ENCODE measurements at places on chromosomes 5 and 9.

- DNase-seq: no peak
Measured at GRCh38 chr5:72955143-72955767, 586 bp upstream of the FCHO2 start.

- no peak for DNase-seq
Measured at GRCh38 chr9:133770076-133770777, 32.1 kb upstream of the SARDH start.

- DNase-seq: no peak
Measured at GRCh38 chr5:33425314-33425713, 15.5 kb upstream of the TARS1 start.

DNA sequence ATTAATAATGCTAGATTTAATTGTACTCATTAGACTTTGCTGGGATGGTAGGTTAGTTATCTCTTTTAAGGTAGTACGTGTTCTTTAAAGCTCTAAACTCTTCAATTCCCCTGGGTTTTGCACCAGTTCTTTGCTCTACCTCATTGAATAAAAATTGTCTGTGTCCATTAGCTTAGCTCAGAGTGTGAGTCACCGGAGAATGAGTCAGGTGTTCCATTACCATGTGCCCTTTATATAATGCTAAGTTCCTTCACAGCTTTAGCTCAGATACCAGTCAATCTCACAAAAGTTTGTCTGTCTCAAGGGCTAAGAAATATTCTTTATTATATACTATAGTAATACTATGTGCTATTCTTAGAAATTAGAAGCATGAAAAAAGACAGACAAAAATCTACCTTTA is 339.4 kb downstream of the PRELID2 start:
- DNase-seq: no peak

- DNase-seq: no peak
Measured at GRCh38 chr5:35640623-35641022, 23.0 kb downstream of the SPEF2 start.

- DNase-seq: no peak
Measured at GRCh38 chr5:962386-962785, 46.2 kb upstream of the NKD2 start.

DNA sequence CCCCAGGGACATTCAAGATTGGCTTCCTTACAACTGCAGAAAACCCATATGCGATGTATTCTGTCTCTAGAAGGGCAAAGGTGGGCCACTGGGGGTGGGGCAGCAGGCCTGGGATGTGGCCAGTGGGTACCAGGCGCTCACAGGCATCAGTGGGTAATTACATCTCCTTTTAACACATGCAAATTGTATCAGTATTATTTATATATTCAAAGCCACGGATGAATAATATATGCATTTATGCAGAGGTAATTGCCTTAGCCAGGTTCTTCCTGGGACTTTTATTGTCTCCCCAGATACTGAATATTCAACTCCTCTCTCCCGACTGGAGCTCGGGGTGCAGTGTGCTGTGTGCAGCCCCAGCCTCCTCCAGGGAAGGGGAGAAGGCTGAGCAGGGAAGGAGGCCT is 109.4 kb upstream of the MVB12B start:
- DNase-seq: no peak

GRCh38 chr9:100167176-100167575 is 68.1 kb downstream of the INVS start:
- DNase-seq: no peak

- DNase-seq: no peak
Measured at GRCh38 chr5:109253262-109253661, 156.5 kb downstream of the PJA2 start.

DNA sequence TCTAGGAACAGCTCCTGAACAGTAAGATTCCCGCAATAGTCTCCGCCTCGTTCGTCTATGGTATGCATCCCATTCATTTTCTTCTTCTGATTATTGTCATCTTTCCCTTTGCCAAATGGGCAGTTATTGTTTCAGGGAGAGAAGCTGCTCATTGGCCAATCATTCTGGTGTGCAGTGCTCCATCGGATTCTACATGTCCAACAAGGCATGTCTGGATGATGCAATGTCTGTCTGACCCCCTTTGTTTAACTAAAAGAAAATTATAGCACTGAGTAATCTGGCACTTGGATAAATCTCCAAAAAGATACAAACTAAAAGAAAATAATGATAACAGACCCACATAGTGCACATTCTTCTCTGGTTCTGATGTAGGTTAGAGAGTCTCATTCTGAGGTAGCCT is 515.6 kb upstream of the DMAC1 start:
- DNase-seq: no peak

DNA sequence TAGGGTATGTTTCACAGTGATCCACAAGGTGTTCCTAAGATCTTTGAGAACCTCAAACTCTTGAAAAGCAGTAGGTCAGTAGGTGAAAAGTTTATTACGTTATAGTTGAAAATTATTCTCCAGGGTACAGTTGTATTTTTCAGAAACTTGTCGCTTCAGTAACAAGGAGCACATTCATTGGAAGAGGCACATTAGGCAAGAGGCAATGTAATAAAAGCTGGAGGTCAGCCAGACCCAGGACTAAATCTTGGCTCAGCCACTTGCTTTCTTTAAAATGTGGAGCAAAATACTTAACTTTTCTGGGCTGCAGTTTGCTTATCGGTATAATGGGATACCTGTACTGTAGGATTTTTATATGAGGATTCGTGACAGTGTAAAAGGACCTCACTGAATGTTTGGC is 45.6 kb downstream of the TLE4 start:
- DNase-seq: no peak

- DNase-seq: no peak
Measured at GRCh38 chr5:90909101-90909503, 350.5 kb downstream of the ADGRV1 start.

- DNase-seq: no peak
Measured at GRCh38 chr5:142749321-142749720, 20.9 kb upstream of the ARHGAP26 start.

- DNase-seq: no peak
Measured at GRCh38 chr9:77968506-77968905, 63.1 kb downstream of the GNAQ start.

Data from activated CD4-positive, alpha-beta T cell treated with anti-CD3 and anti-CD28 coated beads, Interleukin-2, amount 50 U/mL, for 1 hour (primary cell).